ENCODE measurements at places on chromosomes 4 and X.

DNA sequence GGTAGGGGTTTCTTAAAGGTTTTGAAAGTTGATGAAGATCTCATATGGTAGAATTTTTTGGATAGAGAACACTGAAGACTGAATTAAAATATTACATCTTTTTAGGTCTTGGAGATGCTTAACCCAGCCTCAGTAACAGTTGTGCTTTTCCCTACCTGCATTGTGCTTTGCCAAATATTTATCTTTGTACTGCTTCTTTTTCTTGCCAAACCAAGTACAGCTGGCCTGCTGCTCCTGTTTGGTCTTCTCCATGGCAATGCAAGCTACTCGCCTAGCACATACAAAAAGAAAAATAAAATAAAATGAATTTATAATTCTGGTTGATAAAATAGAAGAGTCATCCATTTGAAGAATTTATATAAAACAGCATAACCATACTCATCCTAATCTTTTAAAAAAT is 95.4 kb downstream of the NYX start:
- DNase-seq, result no peak

- DNase-seq, result no peak
Measured at GRCh38 chr4:165540206-165540830, 161.5 kb downstream of the CPE start.

DNA sequence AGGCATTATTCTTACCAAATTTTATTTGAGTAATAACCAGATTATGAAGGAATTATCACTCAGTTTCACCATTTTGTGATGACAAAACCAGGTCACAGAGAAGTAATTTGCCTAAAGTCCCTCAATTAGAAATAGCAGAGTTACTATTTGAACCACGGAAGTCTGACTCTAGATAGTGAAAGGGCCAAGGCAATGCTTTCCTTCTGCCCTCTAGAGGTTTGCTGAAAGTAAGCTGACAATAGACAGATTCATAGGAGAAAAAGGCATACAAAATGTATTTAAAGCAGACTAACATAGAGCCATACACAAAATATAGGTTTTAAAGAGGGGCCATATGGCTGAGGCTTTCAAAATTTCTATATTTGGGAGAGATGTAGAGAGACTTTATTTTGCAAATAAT is 43.1 kb downstream of the CXXC4 start:
- no peak for DNase-seq

- DNase-seq, result no peak
Measured at GRCh38 chr4:3240936-3241522, 7.9 kb upstream of the MSANTD1 start.

GRCh38 chr4:90444904-90445303 is 317.7 kb downstream of the CCSER1 start:
- no peak for DNase-seq

- no peak for DNase-seq
Measured at GRCh38 chr4:156547439-156547838, 424.2 kb downstream of the PDGFC start.

DNA sequence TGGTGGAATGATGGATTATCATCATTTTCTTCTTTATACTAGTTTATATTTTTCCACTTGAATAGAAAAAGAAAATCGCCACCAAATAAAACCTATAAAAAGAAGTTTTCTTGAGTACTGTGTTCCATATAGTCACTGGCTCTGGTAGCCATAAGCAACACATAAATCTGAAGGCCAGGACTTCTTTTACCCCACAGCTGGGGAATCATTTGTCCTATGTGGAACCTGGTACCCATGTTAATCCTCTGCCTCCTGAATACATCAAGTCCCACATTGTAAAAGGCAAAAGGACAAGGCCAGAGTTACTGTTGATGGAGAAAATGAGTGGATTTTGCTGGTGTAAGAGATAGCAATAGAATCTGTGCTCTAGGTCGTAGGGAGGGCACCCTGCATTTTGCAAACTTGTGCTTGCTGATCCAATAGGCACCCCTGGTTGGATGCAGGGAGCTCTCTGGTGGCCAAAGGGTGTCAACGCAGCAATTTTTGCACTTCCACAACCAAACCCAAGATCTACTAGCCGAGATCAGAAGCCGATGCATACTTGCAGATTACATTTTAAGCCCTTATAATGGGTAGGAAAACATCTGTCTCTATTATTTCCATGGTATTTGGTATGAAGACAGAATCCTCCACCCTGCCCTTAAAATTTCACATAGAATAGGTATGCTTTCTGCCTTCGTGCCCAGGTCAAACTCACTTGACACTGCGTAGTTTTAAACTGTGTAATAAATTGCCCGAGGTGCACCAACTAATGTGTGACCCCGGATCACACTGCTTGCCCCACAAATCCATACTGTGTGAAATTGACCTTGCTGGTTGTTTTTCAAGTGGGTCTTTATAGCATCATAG is 146.2 kb upstream of the SCML1 start:
- peak; percentile 35 for DNase-seq

DNA sequence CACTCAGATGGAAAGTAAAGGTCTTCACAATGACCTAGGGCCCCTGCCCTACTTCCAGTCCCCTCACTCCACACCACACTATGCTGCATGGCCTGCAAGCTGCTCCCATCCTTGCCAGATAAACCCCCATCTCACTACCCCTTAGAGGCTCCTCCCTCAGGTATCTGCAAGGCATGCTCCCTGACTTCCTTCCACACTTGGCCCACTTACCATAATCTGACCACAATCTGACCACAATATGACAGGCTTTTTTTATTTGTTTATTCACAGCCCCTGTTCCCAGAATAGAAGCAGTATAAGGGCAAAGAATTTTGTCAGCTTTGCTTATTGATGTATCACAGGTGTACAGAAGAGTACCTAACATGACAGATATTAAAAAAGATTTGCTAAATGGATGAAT is 124.7 kb downstream of the CAMK2D start:
- peak; percentile 35 for DNase-seq

DNA sequence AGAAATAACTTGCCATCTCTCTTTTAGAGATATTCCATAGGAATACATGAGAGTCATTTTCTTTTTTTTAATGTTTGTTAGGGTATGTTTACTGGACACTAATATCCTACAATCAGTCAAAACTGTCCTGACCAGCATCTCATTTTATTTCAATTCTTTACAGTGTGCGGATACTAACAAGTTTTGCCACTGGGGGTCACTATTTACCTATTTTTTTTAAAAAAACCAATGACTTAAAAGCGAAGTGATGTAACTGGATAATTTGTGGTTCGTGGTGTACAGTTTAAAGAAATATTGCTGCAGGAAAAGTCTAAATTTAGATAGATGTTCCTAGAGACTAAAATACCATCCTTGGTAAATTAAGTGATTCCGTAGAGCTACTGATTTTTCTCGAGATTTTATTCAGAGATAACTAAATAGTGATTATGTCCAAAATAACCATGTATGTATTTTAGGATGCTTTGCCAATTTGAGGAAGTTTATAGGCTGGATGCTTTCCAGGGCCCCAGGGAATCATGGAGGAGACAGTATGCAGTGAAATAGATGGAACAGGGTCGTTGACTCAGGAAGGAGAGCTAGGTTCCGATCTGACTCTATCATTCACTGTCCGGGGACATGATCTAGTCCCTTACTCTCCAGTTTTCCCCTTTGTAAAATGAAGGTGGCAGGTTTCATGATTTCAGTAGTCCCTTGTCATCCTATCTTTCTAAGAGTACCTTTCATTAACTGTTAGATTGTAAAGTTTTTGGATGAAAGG is 34.0 kb upstream of the GNPDA2 start:
- no peak for DNase-seq

GRCh38 chr4:36322921-36323354 is 41.5 kb downstream of the DTHD1 start:
- no peak for DNase-seq

GRCh38 chr4:10664408-10664807 is 20.2 kb downstream of the CLNK start:
- DNase-seq, result no peak

DNA sequence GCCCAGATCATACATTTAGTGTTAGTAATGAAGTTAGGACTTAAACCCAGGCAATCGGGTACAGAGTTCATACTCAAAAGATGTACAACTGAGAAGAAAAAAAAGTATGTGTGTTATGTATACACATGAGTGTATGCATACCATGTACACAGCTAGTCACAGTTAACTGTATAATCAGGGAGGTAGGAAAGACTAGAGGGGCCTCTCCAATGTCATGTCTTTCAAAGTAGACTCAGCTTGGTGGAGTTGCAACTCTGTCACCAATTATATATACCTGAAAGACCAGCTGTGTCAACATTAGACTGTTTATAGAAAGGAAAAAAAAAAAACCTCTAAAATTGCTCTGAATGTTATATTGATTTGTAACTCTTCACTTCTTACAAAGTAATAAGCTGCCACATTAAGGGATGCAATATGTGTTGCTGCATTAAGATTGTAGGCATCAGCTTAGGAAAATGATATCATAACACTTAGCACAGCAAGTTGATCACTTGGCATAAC is 167.5 kb downstream of the DCTD start:
- DNase-seq, result no peak

DNA sequence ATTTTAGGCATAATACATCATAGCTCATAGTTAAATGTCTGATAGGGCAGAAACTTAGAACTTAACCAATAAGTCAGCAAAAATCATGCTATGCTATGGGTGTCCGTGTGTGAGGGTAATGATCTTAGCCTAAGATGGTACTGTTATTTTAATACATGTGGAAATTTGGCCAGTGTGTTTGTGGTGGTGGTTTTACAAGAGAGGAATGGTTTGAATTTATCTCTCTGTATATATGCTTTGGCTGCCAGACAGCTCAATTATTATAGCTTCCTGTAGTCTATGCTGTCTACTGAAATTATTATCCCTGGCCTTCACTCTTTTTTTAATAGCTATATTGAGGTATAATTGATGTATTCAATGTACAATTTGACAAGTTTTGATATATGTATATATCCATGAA is 21.3 kb downstream of the ZNF330 start:
- DNase-seq, result no peak

DNA sequence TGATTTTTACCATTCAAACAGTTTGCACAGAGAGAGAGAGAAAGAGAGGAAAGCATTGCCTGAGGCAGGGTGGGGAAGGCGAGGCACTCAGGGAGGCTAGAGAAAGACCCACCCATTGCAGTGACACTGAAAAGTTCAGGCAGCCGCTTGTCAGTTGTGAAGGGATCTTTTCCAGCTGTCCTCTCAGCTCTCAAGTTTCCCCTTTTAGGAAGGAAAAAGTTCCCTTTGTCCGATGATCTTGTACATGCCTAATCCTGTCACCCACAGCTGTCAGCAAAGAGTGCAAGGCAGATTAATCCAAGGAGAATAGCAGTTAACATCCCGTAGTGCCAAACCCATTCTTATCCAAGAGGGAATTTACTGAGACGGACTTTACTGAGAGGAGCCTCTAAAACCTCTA is 255.0 kb downstream of the MAGEB5 start:
- no peak for DNase-seq

DNA sequence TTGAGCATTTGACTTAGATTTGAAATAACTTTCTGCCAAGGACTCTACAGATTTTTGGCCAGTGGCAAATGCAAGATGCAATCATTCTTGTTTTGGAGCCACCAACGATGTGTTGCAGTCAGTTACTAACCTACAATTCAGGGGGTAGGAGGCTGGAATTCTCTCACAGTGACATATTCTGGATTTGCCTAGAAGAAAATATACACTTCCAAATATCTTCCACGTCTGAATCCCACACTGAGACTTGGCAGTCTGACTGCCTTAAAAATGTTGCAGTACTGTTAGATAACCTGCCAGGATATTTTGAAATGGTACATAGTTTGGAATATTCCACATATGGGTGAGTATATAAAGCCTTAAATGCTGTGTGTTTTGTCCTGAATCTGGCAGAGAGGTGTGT is 27.6 kb upstream of the AGTR2 start:
- no peak for DNase-seq

GRCh38 chrX:12159799-12160198 is 21.5 kb downstream of the FRMPD4 start:
- DNase-seq, result no peak

DNA sequence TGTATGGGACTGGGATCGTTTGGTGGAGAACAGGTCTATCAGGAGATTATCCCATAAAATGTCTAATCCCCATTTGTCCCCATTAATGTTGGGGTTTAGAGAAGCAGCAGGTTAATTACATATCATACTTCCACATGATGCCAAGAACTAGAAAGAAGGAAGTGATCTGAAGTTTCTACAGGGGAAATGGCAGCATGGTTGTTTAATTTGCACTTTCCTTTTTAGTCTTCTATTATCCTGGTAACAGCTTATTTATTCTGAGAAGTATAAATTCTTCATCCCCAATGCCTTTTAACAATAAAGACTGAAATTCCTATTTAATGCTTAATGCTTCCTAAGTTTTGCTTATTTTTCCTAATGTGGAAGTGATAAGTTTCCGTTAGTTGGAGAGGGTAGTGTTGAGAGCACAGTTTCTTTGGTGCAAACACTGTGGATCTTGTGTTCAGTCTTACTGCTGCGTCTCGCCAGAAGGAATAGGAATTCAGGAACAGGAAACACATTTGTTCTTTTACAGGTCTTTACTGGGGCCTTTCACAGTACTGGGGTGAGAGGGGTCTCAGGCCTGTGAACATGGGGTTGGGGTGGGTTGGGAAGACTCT is 59.5 kb upstream of the TADA2B start:
- DNase-seq, result no peak

DNA sequence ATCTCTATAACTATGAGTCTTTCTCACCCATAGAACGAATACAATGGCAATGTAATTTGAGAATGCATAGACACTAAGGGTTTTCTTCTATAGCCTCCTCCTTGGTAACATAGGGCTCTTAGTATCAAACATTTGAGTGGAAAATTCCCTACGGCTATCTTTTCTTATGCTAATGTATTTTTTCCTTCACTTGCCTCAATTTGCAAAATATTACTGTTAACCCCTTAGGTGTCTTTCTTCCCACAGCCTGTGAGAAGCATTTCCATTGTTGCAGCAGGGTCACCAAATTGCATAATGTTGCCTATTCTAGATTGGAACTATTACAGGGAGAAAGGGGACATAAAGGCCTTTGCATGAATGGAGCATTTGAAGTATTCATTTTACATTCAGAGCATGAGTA is 140.5 kb upstream of the RAPGEF2 start:
- no peak for DNase-seq

DNA sequence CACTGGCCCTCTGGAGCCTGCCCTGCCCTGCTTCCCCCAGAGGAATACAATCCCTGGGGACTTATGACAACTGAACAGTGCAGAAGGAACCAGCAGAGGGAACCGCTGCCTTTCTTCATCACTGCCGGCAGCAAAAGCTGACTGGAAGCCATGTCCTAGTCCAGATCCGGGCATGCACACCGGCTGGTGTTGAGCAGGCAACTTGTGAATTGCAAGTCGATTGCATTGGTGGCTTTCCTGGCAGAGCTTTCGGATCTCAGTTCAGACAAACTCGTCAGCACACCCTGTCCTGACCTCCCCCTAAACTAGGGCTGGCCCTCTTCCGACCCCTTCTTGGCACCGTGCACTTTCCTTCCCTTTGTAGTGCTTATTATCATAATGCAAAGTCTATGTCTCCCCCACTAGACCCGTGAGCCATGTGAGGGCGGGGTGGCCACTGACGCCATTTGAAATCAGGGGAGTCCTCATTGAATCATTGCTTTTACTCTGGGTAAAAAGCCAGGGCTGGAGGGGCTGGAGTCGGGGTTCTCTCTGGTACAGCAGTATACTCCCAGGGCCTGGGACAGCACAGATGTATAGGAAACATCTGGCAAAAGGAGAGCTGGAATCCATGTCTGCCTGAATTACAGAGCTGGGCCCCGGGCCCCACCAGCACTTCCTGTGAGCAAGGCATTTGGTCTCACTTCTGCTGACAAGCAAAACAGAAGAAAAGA is 1.8 kb downstream of the ARHGAP4 start:
- no peak for DNase-seq
